Hepatic stellate cell (primary cell): ENCODE measurements at places on chromosomes 12 and 14.

DNA sequence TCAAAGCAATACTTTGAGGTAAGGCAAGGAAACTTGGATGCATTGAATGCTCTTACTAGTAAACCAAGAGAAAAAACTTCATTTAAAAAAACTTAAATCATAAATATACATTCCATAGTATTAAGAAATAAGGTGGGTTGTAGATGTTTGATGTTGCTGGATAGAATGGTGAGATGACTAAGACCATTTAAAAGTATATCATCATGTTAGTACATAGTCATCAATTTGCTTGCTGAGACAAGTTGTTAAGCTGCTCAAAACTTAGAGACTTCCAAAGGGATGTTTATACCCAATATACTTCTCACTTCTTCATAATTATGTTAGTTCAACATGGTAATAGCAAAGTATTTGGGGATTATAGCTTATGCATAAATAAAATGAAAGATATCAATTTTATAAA, 675.5 kb upstream of the MGAT4C start:
- DNase-seq: no peak

DNA sequence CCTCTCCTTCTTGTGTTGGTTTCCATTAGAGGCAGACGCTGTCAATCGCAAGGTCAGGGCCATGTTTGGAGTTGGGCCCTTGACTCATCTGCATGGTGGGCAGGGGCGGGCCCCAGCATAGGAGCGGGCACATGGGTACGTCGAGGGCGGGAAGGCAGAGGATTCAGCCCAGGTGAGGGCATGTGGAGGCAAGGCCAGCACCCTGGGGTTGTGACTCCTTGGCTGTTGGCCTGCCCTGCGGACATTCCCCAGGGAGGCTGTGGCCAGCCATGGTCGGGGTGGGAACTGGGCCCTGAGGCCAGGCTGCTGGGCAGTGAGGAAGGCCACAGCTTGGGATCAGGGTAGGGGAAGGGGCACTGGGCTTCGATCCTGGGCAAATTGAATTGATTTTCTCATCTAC, 10.3 kb downstream of the RPS6KL1 start:
- DNase-seq: no peak

- DNase-seq: no peak
Observed at GRCh38 chr14:30796707-30797106, 77.7 kb upstream of the COCH start.

- no peak for DNase-seq
Observed at GRCh38 chr12:29782285-29782870, 1.4 kb downstream of the TMTC1 start.

DNA sequence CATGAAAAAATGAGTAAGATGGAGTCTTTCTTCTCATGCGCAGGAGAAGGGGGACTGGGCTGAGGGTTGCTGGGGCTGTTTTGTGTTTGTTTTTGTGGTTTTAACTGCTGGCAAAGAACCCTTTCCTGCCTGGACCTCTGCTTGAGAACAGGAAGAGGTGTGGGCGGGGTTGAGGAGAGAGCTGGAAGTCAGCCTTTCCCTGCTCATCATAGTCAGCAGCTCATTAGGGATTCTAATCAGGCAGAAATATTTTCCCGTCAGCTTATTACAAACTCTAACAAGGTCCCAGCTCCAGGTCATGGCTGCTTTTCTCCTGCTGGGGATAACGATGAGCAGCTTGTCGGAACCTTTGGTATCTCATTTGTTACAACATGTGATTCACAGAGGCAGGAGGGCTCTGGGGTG, 185.0 kb upstream of the NRXN3 start:
- no peak for DNase-seq

DNA sequence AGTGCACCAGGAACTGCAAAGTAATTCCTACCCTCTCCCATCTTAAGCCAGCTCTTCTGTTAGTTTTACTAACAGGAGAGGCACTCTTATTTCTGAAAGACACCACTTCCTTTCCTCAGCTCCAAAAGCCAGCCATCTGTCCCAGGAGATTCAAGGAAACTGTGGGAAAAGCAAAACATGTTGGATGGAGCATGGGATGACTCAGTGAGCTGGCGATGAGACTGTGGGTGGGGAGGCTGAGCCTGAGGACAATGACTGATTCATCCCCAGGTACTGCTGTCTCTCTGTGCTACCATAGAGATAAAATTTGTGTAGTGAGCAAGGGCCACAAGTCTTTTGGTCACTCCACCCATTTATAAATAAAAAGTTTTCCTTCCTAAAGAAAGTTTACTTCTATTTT, 141.4 kb downstream of the MYRFL start:
- DNase-seq: peak; percentile 47

GRCh38 chr12:117854339-117855012, 114.3 kb downstream of the KSR2 start:
- peak; percentile 38 for DNase-seq

GRCh38 chr12:120844297-120844696, 59.9 kb downstream of the SPPL3 start:
- DNase-seq: no peak

- DNase-seq: no peak
Observed at GRCh38 chr12:125110641-125111360, 45.6 kb downstream of the AACS start.

DNA sequence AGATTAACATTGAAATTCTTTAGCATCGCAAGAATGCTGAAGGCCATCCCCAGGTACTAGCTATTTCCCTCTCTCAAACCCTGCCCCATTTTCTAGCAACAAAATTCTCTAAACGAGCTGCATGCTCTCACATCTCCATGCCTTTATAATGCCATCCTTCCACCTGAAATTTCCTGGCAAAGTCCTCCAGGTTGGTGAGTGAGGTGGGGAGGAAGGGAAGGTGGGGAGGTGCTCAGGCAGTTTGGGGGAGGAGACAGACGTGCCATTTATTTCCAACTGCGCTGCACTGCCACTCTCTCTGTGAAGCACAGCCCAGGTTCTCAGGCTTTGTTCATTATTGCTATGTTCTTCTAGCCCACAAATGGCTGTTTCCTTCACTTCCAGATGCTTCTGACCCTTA, 208.4 kb downstream of the PAWR start:
- no peak for DNase-seq

DNA sequence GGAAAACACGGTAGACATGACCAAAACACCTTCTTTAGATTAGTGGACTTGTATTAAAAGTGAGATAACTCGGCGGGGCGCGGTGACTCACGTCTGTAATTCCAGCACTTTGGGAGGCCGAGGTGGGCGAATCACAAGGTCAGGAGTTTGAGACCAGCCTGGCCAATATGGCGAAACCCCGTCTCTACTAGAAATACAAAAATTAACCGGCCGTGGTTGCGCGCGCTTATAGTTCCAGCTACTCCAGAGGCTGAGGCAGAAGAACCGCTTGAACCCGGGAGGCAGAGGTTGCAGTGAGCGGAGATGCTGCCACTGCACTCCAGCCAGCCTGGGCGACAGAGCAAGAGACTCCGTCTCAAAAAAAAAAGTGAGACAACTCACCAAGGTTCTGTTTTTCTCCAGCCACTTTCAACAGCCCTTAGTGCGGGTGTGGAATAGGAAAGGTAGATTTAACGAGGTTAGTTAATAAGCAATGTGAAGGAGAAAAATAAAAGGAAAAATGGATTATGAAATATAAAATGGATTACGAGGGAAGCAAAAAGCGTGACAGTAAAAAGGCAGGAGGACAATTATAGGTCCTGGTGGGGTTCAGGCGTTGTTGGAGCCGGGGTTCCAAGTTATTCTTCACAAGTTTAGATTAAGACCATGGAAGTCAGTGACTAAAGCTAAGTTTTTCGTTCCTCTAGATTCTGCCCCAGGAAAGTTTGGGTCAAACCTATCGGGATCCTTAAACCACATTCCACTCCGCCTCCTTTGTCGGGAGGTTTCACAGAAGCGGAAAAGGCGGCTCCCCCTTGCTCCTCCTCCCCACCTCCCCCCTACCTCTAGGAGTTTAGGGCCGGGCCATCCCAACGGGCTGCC, 534 bp downstream of the PPP2R3C start:
- no peak for DNase-seq

DNA sequence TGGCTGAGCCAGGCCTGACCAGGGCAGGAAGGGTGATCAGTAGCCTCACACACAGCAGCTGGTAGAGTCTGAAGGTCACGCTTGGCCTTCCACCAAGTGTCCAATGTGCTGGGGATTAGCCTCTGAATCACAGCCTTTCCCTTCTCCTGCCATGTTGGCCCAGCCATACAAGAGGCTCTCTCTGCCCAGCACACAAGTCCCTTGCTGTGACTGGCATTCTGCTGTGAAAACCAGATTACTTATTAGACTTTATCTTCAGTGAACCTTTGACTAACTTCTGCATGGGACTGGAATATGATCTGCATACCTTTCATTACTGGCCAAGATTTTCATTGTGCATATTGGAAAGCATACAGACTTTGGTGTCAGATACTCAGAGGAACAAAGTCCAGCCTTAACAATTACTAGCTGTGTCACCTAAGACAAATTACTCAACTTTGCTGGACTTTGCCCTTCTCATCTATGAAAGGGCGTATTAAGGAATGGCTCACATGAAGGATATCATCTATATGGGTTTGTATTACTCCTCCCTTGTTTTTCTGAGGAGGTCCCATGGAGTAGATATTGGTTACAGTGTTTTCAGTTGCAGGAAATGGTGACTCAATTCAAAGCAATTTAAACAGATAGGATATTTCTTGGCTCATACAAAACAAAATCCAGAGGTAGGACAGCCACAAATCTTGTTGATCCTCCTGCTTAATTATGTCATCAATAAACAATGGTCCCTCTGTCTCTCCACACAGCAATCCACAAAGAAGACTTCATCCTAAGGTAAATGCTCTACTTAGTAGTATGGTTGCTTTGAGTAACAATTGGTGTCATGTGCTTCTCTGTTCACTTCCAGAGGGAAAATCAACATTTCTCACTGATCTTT, 99.6 kb downstream of the DYRK2 start:
- peak; percentile 12 for DNase-seq

GRCh38 chr14:99644723-99645544, at the start of gene HHIPL1:
TSS of gene HHIPL1 (plus strand) at chr14:99645129. CDS start at chr14:99645208, 79 bp downstream.
- peak; percentile 72 for DNase-seq

GRCh38 chr12:98373025-98373554, 142.3 kb upstream of the TMPO start:
- DNase-seq: peak; percentile 27

DNA sequence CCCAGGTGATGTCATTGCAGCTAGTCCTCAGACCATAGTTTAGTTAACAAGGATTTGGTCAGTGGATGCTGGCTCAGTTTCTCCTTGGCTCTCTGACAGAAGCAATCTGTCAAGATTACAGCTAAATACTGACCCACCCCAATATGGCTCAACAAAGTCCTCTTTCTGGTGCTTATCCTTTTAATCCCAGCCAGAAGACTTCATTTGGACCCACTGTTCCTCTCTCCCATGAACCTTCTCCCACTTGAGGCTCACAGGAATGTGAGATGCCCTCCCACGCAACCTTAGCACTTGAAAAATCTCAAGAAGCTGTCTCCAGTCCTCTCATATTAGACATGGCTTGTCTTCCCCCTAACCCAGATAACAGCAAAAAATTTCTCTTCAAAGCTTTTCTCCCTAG, 47.7 kb downstream of the C12orf50 start:
- DNase-seq: no peak

DNA sequence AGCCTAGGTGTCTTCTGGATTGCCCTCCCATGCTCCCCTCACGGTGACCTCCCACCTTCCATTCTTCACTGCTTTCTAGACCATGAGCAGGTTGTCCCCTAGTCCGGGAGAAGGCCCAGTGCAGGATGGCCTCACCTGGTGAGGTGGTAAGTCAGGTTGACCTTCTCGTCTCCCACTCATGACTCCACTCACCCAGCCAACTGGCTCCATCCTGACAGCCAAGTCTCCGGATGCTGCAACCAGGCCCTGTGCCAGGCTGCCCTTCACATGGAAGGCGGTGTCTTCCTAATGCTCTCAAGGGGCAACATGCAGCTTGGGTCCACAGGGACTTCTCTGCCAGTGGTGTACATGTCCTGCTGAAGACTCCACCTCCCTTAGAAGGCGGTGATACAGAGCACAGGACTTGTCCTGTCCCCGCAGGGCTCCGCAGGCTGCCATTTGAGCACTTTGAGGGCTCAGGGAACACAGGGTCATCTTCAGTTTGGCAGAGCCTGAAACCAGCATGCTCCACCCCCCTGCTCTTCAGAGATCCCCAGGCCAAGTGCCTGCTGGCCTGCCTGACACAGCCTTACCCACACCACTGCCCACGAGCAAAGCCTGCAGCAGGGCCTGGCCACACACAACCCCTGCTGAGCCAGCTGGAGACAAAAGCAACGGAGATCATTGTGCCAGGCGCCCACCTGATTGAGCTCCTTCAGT, 25.4 kb downstream of the BATF start:
- DNase-seq: no peak

DNA sequence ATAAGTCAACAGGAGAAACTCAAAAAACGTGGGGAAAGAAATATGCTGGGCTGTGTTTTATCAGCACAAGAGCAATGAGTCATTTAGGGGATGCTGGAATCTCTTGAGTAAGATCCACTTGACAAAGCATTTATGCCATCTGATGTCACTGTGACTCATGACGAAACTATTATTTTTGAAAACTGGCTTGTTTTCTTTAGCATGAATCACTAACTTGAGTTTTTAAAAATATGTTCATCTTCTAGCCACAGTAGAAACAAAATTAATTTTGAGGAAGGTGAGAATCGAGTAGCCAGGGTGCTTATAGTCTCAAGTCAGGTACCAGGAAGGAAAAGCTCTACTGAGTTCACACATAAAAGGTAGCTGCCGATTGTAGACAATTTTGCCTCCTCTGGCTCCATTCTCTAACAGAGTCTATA, 456.2 kb upstream of the MGAT4C start:
- DNase-seq: peak; percentile 42

DNA sequence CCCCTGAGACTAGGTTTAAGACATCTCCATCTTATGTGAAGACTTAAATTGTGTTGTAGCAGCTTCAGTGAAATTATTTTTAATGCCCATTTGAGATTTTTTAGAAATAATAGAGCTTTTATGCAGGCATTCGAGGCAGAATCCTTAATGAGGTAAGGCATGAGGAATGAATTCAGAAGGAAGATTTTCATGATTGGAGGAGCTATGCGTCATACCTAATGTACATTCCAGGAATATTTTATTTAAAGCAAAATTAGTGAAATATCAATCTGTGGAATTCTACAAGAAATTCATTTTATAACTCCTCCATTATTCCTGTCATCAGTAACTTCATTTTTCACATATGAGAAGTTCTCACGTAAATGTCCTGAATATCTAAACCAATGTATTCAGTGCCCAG, 36.0 kb upstream of the GARIN6 start:
- no peak for DNase-seq
